Cerebellum (tissue), 4 donors: ENCODE measurements at places on chromosomes 7 and 10. TPM values are rescaled to one million over a fixed set of nuclear protein-coding genes. Genes with fewer than 3 reads are reported as not detected.

Gene TEX36
- total RNA-seq: not detected

- no peak for DNase-seq
Observed at GRCh38 chr7:104176332-104176731, 31.5 kb downstream of the ORC5 start.

DNA sequence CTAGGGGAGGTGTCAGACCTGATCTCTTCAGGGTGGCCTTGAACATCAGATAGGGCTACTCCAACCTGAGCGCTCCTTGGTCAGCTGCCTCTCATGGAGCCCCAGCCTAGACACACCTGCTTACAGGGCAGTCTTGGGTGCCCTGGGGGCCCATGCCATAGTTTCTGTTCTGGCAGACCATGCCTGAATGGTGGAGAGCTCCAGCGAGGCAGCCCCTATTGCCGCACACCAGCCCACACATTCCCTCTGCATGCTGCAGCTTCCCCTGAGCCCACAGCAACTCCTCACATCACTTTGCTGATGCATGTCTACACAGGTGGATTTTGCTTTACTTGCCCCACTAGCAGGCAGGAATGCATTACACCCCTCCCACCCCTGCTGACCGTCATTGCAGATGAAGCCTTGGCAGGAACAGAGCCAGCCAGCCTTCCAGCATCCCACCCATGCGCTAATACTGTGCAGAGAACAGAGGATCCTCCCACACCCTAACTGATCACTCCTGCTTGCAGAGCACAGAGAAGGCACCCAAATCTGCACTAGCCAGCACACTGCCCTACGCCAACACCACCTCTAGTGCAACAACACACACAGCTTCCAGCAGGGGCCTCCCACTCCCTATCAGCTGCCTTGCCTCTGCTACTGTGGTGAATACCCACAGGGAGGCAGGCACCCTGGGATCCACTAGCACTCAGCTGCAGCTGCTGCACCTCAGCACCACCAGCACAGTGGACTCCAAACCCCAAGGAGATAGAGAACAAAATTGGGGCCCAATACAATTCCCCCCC, 43.0 kb upstream of the GRM3 start:
- DNase-seq: no peak

DNA sequence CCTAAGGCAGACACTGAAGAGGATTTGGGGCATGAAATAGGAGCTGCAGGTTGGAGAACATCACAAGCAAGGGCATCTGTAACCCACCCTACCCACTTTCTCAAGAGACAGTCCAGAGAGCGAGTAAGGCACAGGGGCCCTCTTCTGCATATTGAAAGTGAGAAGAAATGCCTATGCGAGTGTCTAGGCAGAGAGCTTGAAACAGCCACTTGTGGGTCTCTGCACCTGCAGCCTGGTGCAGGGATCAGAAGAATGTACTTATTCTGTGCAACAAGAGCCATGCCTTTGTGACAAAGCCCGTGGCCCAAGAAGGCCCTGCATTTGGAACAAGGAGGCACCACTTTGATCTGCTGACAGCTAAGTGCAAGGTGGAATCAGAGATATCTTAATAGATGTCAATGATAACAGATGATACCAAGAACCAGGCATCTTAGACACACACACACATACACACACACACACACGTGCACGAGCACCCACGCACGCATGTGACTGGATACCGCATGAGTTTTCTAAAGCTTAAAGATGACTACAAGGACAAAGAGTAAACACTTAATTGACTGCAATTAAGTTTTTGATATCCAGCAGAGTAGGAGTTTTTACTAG, 89.3 kb downstream of the NPSR1 start:
- DNase-seq: no peak

Gene IGFBP1
- 0.54 TPM for total RNA-seq
